ENCODE measurements at places on chromosomes 5 and 9.

DNA sequence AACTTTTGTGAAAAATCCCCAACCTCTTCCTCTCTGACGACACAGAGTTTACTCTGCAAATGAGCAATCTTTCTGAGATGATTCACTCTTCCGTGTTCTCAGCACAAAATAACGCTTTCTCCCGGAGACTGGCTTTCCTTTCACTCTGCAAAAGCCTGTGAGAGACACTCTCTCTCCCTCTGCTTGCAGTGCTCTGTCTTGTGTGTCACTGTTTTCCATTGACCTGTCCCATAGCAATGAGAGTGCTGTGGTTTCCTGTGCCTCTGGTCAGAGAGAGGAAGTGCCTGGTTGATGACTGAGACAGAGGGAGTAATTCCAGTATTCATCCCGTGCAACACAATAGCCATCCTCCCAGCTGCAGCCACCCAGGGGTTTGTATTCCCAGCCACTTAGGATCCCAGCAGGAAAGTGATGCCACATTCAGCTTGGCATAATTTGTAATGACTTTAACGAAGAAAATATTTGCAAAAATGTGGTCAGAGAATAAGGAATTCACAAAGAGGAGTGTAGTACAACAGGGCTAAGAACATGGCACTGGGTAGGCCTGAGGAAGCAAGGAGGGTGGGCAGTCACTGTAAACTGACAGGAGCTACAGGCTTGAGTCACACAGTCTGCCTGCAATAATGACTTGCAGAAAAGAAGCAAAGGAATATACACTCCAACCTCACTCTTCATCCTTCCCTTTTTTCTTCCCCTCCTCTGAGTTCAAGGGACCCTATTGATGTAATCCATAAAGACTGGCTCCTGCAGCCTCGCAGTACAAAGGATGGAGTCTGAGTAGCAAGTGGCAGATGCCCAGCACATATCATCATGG, 463.5 kb upstream of the RGMB start:
- peak; percentile 100 for DNase-seq

- no peak for DNase-seq
Observed at GRCh38 chr5:78821536-78822021, 163.5 kb downstream of the ARSB start.

DNA sequence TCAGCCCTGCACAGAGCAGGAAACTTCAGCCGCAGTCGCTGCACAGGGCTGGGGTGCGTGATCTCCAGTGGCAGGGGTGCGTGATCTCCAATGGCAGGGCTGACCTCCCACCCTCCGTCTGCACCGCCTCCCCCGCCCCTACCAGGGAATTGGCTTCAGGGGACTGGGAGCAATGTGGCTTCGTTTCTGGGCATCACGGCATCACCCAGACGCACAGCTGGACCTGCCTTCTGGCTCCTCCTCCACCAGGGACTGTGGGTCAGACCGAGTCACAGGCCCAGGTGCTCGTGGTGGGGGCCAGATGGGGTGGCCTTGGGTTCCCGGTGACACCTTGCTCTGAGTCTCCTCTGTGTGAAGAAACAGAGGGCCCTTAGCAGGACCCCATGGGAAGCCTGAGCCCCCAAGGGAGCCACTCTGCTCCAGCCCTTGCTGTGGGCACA, 51.1 kb downstream of the AHRR start:
- DNase-seq: no peak

DNA sequence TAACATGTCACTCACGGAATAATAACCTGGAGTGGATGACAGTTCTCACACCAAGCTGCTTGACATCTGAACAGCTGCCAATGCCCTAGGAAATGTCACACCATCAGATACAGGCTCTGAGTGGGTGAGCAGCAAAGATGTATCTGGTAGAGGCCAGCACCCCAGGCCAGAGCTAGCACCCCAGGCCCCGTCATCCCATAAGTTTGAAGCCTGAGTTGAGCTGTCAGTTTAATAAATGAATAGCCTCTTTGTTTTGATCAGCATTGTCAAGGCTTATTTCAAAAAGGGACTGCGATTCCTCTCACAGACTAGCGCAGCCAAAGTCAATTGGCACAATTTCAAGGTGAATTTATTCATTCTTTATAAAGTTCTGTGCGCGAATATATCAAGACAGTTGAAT, 1327.1 kb downstream of the MAT2B start:
- DNase-seq: no peak

DNA sequence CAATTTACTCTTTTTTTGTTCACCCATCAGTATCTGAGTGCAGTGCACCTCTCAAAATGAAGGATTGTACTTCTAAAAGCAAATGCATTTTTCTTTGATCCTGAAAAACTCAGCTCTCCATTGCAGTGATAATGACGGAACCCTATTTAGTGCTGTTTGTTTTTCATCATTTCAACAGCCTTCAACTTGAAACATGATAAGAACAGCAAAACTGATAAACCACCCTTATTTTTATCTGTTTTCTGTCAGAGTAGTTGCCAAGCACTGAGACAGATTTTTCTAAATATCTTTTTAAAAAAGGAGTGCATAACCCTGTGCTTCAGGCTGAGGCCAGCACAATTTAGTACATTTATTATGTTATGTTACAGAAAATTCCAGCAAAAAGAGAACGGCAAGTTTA, 549.8 kb upstream of the DMAC1 start:
- DNase-seq: no peak

Data from LHCN-M2 (cell line).